ENCODE measurements at places on chromosomes 11 and 22. TPM values are rescaled to one million over a fixed set of nuclear protein-coding genes. Genes with fewer than 3 reads are reported as not detected.

- peak overlapping the region; percentile 87 for H3K27ac ChIP-seq
- peaks cover 25% of the 10 kb centered on the region for H3K4me1 ChIP-seq
- H3K27me3 ChIP-seq: no peaks in the 10 kb centered on the region
- no peaks in the 10 kb centered on the region for H3K36me3 ChIP-seq
- peak; percentile 94 for DNase-seq
Observed at GRCh38 chr22:24474221-24474620, 20.9 kb upstream of the UPB1 start.

DNA sequence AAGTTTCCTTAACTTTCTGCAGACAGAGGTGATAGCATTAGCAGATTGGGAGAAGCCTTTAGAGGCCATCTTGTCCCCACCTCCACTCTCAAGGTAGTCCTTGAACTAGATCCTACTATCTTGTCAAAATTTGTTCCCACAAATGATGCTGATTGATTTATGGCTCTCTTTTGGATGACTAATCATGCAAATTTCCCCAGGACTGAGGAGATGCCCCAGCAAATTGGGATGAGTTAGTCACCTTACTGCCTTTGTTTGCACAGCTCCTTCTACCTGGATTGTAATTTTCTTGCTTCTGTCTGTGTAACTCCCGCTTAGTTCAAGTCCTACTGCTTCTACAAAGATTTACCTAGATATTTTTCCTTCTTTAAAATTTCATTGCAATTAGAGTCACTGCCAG, 391.4 kb upstream of the CADM1 start:
- H3K27ac ChIP-seq: no peak overlapping the region
- no peaks in the 10 kb centered on the region for H3K36me3 ChIP-seq
- no peaks in the 10 kb centered on the region for H3K4me1 ChIP-seq

DNA sequence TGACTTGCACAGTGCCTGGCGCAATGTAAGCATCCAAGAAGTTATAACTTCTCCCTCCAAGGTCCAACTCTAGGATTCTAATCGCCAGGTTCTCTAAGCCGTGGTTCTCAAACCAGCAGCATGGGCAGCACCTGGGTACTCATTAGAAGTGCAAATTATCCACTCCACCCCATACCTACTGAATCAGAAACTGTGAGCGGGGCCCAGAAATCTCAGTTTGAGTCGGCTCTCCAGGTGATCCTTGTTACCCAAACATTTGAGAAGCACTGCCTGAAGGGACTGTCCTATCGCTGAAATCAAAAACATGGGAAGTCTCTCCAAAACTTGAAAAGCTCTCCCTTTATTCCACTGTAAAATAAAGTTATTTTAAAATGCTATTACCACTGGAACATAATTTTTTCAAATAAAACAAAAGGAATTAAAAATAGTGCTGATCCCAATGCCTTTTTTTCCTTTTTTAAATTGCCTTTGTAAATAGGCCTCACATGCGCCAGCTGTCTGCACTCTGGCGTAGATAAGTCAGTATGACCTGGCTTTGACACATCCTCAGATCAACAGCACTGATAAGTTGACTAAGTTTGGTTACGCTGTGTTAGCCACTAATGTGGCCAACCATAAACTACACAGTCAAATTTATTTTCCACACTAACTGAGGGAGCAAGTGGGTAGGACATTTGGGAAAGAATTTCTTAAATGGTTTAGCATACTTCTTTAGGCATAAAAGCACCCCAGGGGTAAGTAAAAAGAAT, 8.4 kb upstream of the CTR9 start:
- H3K4me3 ChIP-seq: no peak overlapping the region
- DNase-seq: peak; percentile 62
- H3K27ac ChIP-seq: no peak overlapping the region
- H3K36me3 ChIP-seq: no peaks in the 10 kb centered on the region

GRCh38 chr11:11899401-11899800, 57.6 kb downstream of the USP47 start:
- no peaks in the 10 kb centered on the region for H3K4me1 ChIP-seq
- no peak for DNase-seq
- no peak overlapping the region for H3K27ac ChIP-seq
- H3K36me3 ChIP-seq: no peaks in the 10 kb centered on the region

- no peak overlapping the region for H3K4me3 ChIP-seq
- H3K36me3 ChIP-seq: no peaks in the 10 kb centered on the region
- H3K4me1 ChIP-seq: peaks cover 29% of the 10 kb centered on the region
- DNase-seq: no peak
Observed at GRCh38 chr11:106421676-106422292, 344.3 kb downstream of the AASDHPPT start.

GRCh38 chr11:17651681-17652080, 67.7 kb upstream of the MYOD1 start:
- H3K4me3 ChIP-seq: no peak overlapping the region
- no peaks in the 10 kb centered on the region for H3K36me3 ChIP-seq
- H3K4me1 ChIP-seq: no peaks in the 10 kb centered on the region
- H3K27ac ChIP-seq: no peak overlapping the region

GRCh38 chr11:77259641-77260040, 41.8 kb downstream of the GDPD4 start:
- H3K4me1 ChIP-seq: no peaks in the 10 kb centered on the region
- no peak overlapping the region for H3K27ac ChIP-seq
- no peak for DNase-seq
- H3K36me3 ChIP-seq: no peaks in the 10 kb centered on the region
- H3K4me3 ChIP-seq: no peak overlapping the region

- no peak overlapping the region for H3K4me3 ChIP-seq
- DNase-seq: no peak
- no peaks in the 10 kb centered on the region for H3K27me3 ChIP-seq
Observed at GRCh38 chr11:58647866-58648265, 25.4 kb downstream of the CNTF start.

DNA sequence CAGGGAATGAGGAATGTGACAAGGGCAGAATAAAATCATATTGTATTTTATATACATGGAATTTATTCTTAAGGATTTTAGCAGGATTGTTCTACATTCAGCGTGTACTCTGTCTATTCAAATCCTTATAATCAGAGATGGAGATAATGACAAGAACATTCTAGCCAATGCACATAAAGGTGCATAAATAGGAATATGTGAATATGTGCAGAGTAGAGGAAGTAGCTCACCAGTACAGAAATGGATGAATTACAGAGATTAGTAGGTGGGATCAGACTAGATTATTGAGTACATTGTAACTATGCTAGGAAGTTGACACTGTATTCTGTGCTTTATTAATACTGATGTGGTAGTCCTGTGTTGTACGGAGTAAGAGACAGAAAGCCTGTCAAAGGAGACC, 1308.8 kb downstream of the FAM181B start:
- no peaks in the 10 kb centered on the region for H3K27me3 ChIP-seq
- DNase-seq: no peak
- no peak overlapping the region for H3K4me3 ChIP-seq
- no peaks in the 10 kb centered on the region for H3K4me1 ChIP-seq
- no peak overlapping the region for H3K27ac ChIP-seq

GRCh38 chr22:38505541-38506117, 482 bp downstream of the DDX17 start:
- H3K36me3 ChIP-seq: peaks cover 44% of the 10 kb centered on the region
- H3K27ac ChIP-seq: peak overlapping the region; percentile 96
- DNase-seq: peak; percentile 35
- peak overlapping the region; percentile 99 for H3K4me3 ChIP-seq

DNA sequence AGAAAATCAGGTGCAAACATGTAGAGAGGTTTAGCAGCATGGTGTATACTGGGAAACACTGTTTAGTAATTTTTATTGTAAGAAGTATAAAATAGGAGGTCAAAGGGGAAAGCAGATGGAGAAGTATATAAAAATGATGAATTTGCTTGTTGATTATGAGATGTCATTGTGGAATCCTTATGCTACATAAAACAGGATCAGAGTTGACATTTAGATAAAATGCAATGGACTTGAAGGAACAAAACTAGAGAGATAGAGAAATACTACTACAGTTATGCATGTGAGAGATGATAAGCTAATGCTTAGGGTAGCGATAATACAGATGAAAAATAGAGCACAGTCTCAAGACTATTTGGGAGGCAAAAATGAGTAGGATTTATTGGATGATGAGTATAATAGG, 191.9 kb upstream of the CTSC start:
- H3K4me3 ChIP-seq: no peak overlapping the region
- H3K27ac ChIP-seq: no peak overlapping the region
- no peaks in the 10 kb centered on the region for H3K27me3 ChIP-seq
- no peaks in the 10 kb centered on the region for H3K4me1 ChIP-seq

DNA sequence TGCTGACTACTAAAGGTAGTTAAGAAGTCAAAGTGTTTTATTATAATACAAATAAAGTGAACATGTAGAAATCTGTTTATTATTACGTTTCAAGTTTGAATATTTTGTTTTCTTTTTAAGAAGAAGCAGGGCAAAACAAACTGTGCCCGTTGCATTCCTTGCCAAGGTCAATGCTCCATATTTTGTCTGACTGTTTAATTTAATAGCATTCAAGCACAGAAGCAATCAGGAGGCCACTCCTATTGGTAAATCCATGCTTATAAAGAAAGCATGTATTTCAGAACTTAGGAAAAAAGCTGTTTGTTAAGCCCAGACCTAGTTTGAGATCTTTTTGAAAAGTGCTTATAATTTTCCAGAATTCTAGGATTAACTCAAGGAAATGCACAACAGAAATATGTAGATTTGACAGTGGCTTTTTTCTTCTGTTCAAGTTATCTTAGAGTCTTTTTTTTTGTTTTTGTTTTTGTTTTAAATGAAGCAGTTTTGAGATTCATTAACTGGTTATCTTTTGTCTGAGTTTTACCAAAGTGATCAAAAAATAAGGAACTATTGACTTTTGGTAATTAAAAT, 51.7 kb downstream of the ARHGAP42 start:
- no peaks in the 10 kb centered on the region for H3K36me3 ChIP-seq
- DNase-seq: no peak
- no peak overlapping the region for H3K4me3 ChIP-seq
- no peaks in the 10 kb centered on the region for H3K27me3 ChIP-seq

GRCh38 chr22:47275605-47276449, 513.4 kb downstream of the TBC1D22A start:
- H3K36me3 ChIP-seq: no peaks in the 10 kb centered on the region
- H3K27ac ChIP-seq: no peak overlapping the region
- DNase-seq: peak; percentile 61
- H3K4me3 ChIP-seq: no peak overlapping the region
- H3K27me3 ChIP-seq: peaks cover 69% of the 10 kb centered on the region

DNA sequence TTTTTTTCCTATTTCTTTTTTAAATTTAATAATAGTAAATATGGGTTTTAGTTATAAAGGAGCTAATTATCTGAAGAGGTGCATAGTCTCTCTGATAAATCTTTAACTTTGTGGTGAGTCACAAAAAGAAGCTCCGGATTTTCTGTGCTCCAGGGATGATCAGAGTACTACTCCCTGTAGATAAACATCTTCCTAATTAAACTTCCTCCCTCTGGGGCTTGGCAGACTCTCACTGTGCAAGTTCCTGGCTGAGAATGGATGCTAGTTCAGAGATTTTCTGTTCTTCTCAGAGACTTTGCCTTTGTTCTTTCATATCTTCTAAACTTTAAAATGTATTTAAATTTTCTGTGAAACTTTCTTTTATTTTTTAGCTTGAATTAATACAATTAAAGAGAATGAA, at the start of gene OR10G7:
OR10G7 (minus strand) TSS at position 72 of the 400 bp plus-strand sequence. CDS start 2,324 bp downstream, outside the sequence.
- no peaks in the 10 kb centered on the region for H3K36me3 ChIP-seq
- no peak within 1 kb of the TSS for H3K27ac ChIP-seq
- no peaks in the 10 kb centered on the region for H3K4me1 ChIP-seq
- no peak within 1 kb of the TSS for H3K4me3 ChIP-seq
- peaks cover 13% of the 10 kb centered on the region for H3K27me3 ChIP-seq

DNA sequence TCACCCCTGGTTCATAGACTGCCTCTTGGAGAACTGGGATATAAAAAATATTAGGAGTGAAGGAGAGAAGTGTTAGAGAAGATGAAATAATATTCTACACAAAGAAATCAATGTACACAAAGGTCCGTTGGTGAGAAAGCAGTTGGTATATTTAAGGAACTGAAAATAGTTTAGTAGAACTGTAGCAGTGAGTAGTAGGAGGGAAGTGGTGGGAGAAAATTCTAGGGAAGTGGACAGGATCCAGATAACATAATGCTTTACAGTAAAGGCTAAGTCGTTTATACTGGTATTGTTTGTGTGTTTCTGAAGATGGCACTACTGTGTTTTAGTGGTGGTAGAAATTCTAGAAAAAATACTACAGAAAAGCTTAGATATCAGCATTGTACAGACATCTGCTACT, 120.8 kb upstream of the CHORDC1 start:
- no peak for DNase-seq
- H3K36me3 ChIP-seq: no peaks in the 10 kb centered on the region
- no peaks in the 10 kb centered on the region for H3K4me1 ChIP-seq
- no peaks in the 10 kb centered on the region for H3K27me3 ChIP-seq
- H3K4me3 ChIP-seq: no peak overlapping the region
- no peak overlapping the region for H3K27ac ChIP-seq

- DNase-seq: no peak
- no peak overlapping the region for H3K27ac ChIP-seq
- H3K36me3 ChIP-seq: no peaks in the 10 kb centered on the region
- H3K4me3 ChIP-seq: no peak overlapping the region
- H3K27me3 ChIP-seq: no peaks in the 10 kb centered on the region
Observed at GRCh38 chr11:68266121-68266891, 5.5 kb downstream of the C11orf24 start.

DNA sequence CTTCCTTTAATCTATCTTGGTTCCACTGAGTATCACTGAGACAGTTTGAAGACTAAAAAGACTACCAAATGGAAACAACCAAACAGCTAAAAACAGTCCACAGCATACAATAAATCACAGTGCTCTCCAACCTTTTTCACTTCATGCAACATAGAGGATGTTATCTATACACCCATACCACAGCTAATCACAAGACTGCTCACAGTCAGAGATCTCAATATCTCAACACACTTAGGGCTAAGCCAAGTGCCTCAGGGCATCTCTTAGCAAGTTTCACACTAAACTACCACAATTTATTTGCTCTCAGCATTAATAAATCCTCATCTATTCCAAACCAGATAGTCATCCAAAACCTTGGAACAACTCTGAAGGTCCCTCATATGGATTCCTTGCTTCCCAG, 129.4 kb downstream of the SBF2 start:
- no peaks in the 10 kb centered on the region for H3K27me3 ChIP-seq
- DNase-seq: no peak
- no peaks in the 10 kb centered on the region for H3K36me3 ChIP-seq
- no peak overlapping the region for H3K4me3 ChIP-seq
- H3K4me1 ChIP-seq: no peaks in the 10 kb centered on the region

GRCh38 chr11:17924713-17925112, 88.1 kb downstream of the SERGEF start:
- no peaks in the 10 kb centered on the region for H3K4me1 ChIP-seq
- no peak overlapping the region for H3K4me3 ChIP-seq
- H3K36me3 ChIP-seq: no peaks in the 10 kb centered on the region
- H3K27me3 ChIP-seq: no peaks in the 10 kb centered on the region
- no peak for DNase-seq
- no peak overlapping the region for H3K27ac ChIP-seq

- no peaks in the 10 kb centered on the region for H3K36me3 ChIP-seq
- no peaks in the 10 kb centered on the region for H3K4me1 ChIP-seq
- H3K27me3 ChIP-seq: no peaks in the 10 kb centered on the region
- H3K27ac ChIP-seq: no peak overlapping the region
Observed at GRCh38 chr11:99257131-99257530, 236.4 kb downstream of the CNTN5 start.

GRCh38 chr11:134691985-134692384, 279.9 kb upstream of the B3GAT1 start:
- no peaks in the 10 kb centered on the region for H3K36me3 ChIP-seq

RIMBP3C gene
- 0.15 TPM for total RNA-seq

DDX25 gene
- not detected for total RNA-seq

CSF2RB gene
- total RNA-seq: not detected

STIM1 gene
- total RNA-seq: 28.3 TPM

ASRGL1 gene
- 6.2 TPM for total RNA-seq

CRACR2B gene
- 21.2 TPM for total RNA-seq

RTN4R gene
- 7.0 TPM for total RNA-seq

PGA4 gene
- not detected for total RNA-seq

ARHGAP42 gene
- total RNA-seq: 16.1 TPM

SCGB1A1 gene
- total RNA-seq: not detected

CCDC15 gene
- total RNA-seq: 2.7 TPM

OR8D1 gene
- not detected for total RNA-seq

GDPD4 gene
- not detected for total RNA-seq

Data from PC-9 (cell line).